ENCODE measurements at places on chromosomes 1 and 21.

DNA sequence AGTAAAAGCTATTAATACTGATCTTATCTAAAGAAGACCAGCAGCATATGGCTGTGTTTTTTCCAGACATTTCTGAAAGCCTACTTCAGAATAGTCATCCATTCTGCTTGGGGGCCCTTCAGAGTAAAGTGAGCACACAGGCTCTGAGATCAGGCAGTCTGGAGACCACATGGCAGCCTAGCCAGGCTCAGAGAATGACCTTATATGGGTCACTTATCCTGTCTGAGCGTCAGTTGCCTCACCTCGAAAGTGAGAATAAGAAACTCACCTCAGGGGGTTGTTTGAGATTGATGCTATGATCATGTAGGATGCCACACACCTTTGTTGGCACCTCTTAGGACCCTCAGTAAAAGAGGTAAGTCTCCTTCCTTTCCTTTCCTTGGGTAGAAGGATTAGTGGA is 270.4 kb downstream of the GRIK1 start:
- peak; percentile 13 for DNase-seq

DNA sequence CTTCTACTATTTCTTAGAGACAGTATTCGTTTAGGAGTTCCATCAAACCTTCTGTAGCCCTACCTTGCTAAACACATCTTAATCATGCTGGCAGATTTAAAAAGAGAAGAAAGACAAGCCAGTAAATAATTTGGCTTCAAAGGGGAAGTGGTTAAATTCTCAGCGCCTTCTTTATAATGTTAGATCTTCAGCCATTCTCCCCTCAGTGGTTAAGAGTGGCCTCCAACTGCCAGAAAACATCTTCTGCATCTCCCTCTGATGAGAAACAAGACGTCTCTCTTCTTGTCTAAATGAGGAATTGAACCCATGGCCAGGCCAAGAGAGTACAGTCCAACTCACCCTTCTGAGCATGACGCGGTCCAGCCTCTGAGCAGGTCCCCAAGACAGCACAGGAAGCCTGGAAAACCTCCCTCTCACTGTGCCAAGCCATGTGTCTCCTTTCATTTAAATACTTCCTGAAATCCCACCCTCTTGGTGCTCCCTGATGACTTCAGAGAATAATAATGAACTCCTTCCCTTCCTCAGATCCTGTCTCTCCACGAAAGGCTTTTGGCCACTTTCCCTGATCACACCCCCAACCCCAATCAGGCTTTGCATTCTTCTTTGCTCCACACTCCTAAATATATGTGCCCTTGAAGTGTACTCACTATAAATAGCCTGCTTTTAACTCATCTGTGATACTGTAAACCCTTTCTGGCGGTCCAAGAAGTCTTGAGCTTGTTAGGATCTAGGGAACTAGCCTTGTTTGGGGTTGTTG is 16.4 kb upstream of the LRRC52 start:
- no peak for DNase-seq

- DNase-seq = peak; percentile 26
These were observed 107.8 kb downstream of the SIK1 start for GRCh38 chr21:43318841-43319781.

DNA sequence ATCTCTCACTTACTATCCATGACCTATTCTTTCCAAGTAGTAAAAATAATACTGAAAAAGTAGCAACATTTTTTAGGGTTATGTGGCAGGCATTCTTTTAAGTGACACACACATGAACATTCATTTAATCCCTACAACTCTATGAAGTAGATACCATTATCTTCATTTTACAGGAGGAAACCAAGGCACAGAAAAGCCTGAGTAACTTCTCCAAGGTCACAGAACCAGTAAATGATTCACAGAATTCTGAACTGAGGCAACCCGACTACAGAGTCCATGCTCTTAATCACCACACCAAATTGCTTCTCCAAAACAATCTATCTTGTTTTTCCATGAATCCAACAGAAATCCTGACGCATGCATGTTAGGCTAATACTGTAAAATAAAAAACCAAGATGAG is 17.5 kb downstream of the FUBP1 start:
- DNase-seq = no peak

- DNase-seq = no peak
These were observed 283.8 kb upstream of the DAB1 start for GRCh38 chr1:57707631-57708030.

GRCh38 chr1:145990249-145990855 is 6.0 kb downstream of the TXNIP start:
- DNase-seq = no peak
